ENCODE measurements at places on chromosomes 3 and 15.
A peak's percentile ranks its signal among the peaks of the same experiment; 100 is the strongest.

- DNase-seq: peak; percentile 93
Observed at GRCh38 chr3:27533718-27534573, 49.8 kb upstream of the SLC4A7 start.

- no peak for DNase-seq
Observed at GRCh38 chr3:142890592-142890991, 1.7 kb upstream of the PCOLCE2 start.

GRCh38 chr3:88912294-88912877 lies 195.0 kb upstream of the EPHA3 start:
- no peak for DNase-seq

DNA sequence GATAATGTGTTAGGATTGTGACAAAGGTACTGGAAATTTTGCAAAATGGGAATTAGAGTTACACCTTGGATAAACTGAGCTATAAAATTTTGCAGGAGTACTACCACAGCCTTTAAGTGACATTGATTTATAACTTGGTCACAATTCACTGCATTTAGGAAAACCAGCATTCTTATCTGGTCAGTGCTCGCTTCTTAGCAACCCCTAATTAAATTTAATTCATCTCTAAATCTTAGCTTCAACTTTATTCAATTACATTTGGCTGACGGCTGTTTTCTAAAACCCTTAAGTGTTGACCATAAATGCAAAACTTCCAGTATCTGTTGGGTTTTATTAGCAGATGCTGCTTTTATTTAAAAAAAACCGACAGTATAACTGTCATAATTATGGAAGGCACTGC lies 31.3 kb downstream of the TFRC start:
- no peak for DNase-seq

DNA sequence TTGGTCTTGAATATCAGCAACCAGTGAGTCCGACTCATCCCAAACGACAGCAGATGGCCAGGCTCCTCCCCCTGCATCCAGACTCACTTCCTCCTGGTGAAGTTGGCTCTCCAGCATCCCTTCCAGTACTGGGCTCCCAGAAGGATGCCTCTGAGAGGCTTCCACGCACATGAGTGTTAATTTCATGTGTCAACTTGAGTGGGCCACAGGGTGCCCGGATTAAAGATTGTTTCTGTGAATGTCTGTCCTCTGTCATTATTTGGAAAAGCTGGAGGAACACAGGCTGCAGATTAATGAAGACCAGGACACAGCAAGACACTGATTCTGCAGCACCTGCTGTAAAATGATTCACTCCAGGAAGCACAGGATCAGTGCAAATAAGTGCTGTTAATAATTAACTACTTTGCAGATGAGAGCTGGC lies 99.8 kb downstream of the ATP10A start:
- DNase-seq: no peak

DNA sequence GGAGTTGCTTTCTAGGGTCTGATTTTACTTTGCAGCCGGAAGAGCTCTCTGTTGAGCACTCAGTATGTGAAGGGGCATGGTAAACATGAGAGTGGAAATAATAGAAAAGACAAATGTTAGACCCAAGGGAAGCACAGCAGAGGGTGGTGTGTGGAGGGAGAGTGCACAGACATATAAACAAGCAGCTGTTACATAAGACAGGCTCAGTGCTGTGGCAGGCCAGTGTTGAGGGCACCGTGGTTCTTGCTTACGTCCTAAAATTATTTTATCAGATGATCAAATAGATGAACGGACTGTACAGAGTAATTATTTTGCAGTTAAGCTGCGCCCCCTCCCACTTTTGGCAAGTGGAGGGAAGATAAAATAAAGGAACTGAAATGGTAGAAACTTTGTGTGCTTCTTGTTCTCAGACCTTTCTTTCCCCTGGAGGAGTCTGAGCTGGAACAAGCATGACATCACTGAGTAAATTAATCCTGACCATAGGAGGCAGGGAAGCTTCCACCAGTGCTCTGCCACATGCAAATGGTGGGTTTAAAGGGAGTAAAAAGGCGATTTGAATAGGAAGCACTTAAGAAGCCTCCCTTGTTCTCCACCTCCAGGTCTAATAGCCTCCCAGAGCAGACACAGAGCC lies 205.6 kb downstream of the IL20RB start:
- no peak for DNase-seq

- no peak for DNase-seq
Observed at GRCh38 chr3:45783667-45784066, 12.7 kb downstream of the SLC6A20 start.
